Kidney epithelial cell (primary cell): ENCODE measurements at places on chromosomes 6 and 20.

DNA sequence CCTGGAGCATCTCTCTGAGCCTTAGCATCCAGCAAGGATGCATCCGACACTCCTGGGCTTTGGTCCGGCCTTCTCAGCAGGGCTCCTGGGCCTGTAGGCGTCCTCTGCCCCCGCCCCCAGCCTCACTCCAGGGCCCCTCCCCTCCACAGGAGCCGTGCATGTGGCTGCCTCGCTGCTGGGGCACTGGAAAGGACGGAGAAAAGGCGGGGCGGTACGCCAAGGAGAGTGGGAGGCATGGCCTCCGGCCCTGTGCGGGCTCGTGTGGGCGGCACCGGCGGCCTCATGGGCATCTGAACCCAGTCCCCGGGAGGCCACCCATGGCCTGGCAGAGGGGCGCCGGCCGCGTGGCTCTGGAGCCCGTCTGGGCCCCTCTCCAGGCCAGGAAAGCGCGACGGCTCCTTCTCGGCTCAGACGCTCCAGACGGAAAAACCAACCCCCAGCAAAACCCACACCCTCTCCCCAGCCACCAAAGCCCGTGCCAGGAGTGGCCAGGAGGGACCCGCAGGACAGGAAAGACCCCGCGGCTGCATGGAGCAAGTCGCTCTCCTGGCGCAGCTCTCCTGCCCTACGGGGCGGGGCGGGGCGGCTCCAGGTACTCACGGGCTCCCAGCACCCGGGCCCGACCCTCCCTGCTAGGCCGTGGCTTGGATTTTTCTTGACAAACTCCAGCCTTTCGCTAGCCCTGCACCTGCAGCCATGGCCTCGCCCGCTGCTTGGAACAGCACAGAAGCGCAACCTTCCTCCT lies 419.9 kb downstream of the QKI start:
- DNase-seq = no peak

DNA sequence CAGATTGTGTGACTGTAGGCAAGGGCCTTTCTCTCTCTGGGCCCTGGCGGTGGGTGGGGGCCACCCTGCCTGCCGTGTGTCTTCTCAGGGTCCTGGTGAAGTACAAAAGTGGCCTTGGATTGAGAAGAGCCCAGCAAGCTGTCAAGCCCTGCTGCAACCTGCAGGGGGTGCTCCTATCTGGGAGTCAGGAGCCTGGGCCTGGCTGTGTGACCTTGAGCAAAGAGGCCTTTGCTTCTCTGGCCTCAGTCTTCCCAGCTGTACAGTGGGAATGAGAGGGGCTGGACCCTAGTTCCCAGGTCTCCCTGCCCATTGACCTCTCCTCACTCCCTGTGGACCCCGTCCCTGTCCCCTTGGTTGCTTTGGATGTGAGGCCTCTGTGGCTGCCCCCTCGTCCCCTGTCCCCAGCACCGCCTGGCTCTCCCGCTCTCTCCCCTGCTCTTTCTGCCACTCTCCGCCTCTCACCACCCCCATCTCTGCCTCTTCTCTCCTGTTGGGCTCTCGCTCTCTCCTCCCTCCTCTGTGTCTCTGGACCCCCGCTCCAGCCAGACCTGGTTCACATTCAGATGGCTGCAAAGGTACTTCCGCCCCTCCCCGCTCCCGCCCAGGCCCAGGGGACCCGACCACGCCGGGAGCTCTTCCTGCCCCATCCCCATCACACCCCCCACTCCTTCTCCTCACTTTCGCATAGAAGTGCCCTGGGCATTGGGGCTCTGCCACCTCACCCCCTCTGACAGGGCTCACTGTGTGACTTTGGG lies 46.7 kb downstream of the SRC start:
- DNase-seq = no peak

GRCh38 chr20:64228751-64229506 lies 26.6 kb upstream of the PCMTD2 start:
- DNase-seq = no peak

- no peak for DNase-seq
These were observed 37.2 kb downstream of the GTF2H5 start for GRCh38 chr6:158205169-158205944.

DNA sequence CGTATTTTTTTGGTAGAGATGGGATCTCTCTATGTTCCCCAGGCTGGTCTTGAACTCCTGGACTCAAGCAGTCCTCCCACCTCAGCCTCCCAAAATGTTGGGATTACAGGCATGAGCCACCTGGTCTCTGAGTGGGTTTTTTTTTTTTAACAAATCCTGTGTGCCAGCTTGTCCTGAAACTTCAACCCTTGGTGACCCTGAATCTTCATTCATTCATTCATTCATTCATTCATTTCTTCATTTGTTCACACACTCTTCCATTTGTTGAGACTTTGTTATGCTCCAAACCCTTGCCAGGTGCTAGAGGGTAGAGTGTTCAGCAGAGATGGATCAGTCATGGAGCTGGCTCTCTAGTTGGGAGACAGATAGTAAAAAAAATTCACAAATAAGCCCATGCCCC lies 12.0 kb upstream of the VAPB start:
- DNase-seq = no peak

DNA sequence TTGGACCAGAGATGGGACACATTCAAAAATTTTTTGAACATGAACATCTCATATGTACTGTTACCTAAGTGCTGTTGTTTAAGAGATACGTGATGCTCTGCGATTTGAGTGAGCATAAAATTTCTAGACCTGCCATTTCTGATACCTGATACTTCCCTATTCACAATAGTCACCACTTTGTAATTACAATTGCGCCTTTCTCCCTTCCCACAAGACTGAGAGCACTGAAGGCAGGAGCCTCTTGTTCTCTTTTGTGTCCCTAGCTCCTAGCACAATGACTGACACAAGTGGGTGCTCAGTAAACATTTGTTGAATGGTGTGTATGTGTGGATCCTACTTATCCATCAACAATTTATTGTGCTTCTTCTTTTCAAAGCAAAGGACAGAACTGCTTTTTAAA lies 92.8 kb upstream of the TMEM30A start:
- no peak for DNase-seq
